ENCODE measurements at places on chromosomes 7 and 10.
A peak's percentile ranks its signal among the peaks of the same experiment; 100 is the strongest.

- no peak for DNase-seq
Measured at GRCh38 chr7:16204953-16205352, 216.4 kb downstream of the CRPPA start.

DNA sequence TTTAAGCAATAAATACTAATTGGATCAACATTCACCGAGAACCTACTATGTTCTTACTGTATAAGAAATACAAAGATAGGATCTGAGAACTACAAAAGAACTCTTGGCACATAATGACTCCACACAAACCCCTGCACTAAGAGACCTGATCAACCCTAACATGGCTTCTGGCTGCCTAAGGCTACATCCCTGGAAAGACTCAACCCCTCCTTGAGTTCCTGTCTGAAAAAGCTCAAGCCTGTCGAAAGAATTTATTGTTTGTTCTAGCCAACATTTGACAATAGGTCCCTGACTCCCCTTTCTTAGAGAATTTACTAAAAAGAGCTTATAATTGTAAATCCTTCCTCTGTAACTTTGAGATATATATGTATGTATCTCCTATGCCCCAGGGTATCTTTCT is 125.3 kb upstream of the SGCE start:
- DNase-seq, result no peak

DNA sequence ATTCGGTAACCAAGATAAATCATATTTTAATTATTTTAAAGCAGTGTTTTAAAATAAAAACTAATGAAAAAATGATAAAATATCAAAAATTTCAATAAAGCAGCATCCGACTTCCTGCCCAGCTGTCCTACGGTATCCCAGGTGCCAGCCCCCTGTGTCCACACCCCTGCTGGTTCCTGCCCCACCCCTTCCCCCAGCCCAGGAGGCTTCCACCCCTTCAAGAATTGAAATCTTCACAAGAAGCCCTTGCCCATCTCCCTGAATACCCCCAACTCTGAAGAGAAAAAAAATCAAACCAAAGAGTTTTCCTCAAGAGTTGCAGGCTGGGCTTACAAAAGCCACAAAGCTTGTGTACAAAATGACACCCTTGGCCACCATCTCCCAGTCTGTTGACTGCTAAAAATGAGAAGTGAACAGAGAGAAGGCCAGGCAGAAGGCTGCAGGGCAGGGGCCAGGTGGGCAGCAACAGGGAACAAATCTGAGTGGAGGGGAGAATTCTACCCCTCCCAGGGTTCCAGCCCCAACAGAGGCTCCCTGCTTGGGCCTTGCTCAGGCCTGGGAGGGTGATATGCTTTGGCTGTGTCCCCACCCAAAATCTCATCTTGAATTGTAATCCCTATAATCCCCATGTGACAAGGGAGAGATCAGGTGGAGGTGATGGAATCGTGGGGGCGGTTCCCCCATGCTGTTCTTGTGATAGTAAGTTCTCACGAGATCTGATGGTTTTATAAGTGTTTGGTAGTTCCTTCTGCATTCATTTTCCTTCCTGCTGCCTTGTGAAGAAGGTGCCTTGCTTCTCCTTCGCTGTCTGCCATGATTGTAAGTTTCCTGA is 14.5 kb downstream of the GPRIN2 start:
- DNase-seq, result no peak

DNA sequence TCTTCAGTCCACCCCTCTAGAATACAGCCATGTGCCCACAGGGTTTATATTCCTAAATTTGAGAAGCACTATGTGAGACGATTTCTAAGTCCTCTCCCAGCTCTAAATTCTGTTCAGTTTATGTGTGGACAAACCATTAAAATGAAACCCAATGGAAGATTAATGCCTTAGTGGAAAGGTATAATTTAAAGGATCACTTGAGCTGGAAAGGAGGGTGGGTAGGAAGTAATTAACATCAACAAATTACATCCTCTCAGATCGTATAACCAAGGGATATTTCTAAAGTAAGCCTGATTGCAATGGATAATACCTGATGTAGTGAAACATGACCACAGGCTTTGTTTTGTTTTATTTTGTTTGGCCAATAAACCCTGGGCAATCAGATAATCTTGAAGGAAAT is 511.0 kb upstream of the COBL start:
- no peak for DNase-seq

DNA sequence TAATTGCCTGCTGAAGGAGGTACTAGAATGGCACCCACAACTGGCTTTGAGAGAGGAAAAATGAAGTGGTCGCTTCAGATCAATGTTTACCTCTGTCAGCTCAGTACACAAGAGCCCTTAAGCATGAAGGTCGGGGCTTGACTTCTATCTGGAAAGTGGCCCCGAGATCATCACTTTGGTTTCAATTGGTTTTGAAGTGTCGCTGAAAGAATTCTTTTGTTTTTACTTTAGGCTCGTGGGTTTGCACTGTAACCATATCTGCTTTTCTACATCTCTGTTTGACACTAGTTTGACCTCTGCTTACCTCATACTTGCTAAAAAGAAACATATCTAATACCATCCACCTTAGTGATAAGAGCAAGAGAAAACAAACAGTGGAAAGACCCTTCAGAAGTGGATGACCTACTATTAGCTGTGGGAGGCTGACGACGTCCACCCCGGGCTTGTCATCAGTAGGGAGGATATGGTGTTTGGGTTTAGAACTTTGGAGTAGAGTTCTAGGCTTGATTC is 361.8 kb downstream of the GATA3 start:
- DNase-seq, result no peak

- no peak for DNase-seq
Measured at GRCh38 chr7:127927348-127927696, 103.9 kb downstream of the LRRC4 start.

GRCh38 chr7:49644396-49645166 is 128.9 kb upstream of the VWC2 start:
- no peak for DNase-seq

GRCh38 chr10:74213571-74214162 is 62.6 kb downstream of the ADK start:
- DNase-seq, result peak; percentile 54

DNA sequence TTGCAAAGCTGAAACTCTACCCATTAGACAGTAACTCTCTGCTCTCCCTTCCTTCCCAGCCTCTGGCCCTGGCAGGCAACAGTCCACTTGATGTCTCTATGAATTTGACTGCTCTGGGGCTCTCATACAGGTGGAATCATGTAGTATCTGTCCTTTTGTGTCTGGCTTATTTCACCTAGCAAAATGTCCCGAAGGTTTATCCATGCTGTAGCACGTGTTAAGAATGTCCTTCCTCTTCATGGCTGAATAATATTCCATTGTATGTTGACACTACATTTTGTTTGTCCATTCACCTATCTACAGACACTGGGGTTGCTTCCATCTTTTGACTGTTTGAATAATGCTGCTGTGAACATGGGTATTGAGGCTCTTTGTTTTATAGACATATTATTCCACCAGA is 128.9 kb downstream of the EGFR start:
- DNase-seq, result no peak

GRCh38 chr7:6162650-6163366 is 109.6 kb downstream of the CYTH3 start:
- DNase-seq, result no peak

- DNase-seq, result no peak
Measured at GRCh38 chr10:126242397-126243260, 145.6 kb downstream of the ADAM12 start.

- no peak for DNase-seq
Measured at GRCh38 chr10:126059076-126059826, 162.9 kb downstream of the FANK1 start.

DNA sequence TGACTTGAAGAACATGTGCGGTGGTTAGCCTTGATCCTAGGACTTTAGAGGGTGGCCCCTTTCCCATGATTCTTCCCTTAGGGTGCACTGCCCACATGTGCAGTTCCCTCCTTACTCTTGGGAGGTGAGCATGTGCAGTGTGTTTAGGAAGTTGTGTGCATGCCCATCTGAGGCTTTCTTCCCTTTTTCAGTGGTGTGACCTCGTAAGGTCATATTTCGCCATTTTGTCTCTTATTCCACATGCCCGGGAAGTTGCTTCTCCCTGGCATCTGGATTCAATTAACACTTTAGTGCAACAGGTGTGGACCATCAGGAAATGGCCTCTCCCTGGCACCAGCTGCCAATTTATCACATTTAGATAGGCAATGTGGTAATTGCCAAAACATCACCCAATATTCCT is 380.6 kb upstream of the VSTM2A start:
- no peak for DNase-seq

DNA sequence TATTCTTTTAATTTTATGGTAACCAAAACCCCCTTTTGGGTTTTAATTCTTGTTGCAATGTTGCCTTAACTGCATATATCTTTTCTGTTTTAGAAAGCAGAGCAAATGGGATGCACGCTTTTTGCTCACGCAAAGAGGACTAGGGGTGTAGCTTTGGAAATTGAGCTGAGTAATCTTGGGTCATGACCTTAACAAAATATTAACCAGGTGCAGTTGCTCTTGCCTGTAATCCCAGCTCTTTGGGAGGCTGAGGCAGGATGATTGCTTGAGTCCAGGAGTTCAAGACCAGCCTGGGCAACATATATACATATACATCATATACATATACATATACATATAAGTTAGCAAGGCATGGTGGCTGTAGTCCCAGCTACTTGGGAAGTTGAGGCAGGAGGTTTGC is 172.9 kb upstream of the BMPER start:
- no peak for DNase-seq

- DNase-seq, result no peak
Measured at GRCh38 chr10:50309342-50309741, 58.0 kb upstream of the ASAH2 start.

DNA sequence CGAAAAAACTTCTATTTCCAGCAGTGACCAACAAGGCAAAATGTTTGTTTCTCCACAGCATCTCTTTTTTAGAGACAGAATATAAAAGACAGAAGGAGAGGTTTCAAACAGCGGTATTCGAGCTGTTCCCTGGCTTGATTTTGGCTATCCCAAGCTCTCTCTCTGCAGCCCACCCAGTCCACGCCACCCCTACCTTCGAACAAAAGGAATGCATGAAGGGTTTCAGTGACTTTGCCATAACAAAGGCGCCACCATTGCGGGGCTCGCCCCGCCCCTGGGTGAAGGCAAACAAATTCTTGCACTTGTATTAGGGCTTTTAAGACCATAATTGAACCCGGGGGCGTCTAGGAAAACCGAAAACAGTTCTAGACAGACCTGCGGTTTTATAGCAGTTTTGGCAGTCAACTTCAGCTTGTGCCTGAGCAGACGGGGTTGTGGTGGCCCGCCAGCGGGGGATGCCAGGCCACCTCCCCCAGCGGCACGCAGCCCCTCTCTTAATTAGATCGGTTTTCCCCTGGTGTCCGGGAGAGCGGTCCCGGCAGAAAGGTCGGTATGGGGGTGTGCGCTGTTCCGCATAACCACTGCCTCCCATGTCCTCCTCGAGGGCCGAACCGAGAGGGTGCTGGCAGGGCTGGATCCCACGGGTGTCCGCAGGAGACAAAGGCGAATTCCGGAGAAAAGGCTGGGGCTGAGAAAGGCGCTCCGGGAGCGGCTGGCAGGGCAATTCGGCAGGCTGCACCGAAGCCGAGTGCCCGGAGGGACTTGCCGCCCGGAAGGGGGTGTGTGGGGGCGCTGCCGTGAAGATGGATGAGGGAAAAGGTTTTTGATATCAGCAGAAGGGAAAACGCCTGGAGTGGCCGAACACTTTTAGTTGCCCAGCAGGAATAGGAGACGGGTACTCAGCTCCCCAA is 2.7 kb upstream of the HOXA11 start:
- DNase-seq, result no peak

DNA sequence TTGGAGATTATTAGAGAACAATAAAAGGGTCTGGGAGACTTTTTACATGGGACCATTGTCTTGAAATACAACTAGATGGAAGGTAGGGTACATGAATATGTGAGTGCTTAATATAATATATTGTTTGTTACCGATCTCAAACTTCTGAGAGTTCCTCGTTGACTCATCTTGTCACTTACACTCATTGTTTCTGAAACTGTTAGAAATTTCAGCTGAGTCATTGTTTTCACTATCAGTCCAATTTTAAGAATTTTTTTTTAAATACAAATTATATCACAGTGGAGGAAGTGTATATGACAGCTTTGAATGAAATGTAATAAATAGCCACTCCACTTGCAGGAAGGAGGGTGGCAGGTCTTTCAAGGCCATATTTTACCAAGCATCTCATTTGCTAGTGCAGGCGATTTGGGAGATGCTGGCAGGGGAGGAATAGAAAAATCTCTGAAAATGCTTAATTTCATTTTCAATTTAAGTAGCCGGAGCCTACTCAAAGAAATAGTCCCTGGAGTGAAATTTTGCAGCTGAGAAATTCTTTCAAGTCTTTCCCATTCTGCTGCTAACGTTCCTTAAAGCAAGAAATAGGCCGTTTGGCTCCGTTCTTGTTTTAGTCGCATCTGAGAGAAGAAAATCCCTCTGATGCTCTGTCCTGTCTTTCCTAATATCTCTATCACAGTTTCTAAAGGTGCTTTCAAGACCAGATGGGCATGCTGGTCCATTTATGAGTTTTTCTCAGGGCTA is 1404.2 kb upstream of the CELF2 start:
- DNase-seq, result no peak

- no peak for DNase-seq
Measured at GRCh38 chr10:132389433-132390169, 7.4 kb upstream of the PWWP2B start.
